DMS79 (cell line): ENCODE measurements at places on chromosomes 3 and 15.

DNA sequence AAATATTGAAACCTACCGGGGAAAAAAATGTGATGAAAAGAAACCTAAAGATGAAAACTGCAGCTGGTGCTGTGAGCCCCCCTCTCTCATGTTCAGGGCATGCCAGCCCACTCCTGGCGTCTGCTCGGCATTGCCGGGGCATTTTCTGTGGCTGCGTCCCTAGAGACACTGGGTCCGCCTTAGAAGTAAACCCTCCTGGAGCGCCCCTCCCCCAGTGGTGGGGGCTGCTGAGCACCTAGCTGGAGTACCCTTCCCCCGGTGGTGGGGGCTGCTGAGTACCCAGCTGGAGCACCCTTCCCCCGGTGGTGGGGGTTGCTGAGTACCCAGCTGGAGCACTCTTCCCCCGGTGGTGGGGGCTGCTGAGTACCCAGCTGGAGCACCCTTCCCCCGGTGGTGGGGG lies 24.5 kb upstream of the GABRA5 start:
- DNase-seq: no peak

GRCh38 chr15:81480645-81481053 lies 106.6 kb upstream of the TMC3 start:
- peak; percentile 2 for DNase-seq

DNA sequence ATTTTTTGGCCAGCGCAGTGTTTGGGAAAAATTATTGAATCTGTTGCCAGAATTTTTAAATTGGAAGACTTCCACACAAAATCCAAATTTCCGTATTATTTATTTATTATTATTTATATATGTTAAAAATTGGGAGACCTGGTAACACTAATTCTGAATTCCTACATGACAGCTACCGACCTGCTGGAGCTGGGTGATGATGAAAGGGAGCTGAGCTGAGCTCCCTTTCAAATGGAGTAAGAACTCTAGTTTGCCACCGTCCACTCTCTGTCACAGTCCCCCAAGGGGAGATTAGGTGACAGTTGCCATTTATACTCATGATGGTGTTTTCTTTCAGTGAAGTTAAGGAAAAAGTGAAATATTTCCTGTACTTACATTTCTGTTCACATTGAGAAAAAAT lies 1.4 kb downstream of the CRTC3 start:
- no peak for DNase-seq

DNA sequence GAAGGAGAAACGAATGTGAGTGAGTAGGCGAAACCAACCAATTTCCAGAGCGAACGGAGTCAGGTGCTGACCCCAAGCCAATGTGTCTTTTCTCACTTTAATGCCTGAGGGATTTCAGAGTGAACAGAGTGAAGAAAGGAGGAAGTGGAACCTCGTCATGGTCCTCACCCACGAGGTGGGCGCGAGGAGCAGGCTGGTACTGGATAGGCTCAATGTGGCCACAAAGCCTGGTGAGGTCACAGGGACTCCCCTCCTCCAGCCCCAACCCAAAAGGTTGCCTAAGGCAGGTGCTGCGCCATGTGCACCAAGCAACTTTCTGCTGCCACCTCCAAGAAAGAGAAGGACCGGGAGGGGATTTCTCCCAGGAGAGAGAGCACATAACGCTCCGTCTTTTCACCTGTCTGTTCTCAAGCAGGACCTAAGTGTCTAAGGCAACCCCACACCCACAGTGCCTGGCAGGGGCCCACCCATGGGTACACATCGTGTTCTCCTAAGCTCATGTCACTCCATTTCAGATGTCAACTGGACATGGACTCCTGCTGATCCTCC lies 3.8 kb downstream of the NRROS start:
- DNase-seq: no peak

DNA sequence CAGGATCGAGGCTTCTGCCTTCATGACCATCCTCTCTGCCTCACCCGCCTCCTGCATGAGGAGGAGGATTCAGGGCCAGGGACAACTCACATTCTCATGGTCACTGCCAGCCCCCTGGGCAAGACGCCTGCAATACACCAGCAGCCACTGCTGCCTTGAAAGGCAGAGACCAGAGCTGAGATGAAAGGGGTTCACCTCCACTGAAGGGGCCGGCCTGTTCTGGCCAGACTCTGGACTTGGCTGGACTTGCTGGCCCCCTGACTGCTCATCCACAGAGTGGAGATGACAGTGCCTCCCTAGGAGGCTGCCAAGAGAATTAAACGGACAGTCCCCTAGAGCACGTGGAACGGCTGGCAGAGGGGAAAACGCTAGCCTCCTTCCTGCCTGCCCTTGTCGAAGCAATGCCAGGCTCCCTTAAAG lies 35.2 kb downstream of the MGLL start:
- DNase-seq: no peak

GRCh38 chr3:179299999-179300613 lies 22.7 kb upstream of the ZNF639 start:
- no peak for DNase-seq

DNA sequence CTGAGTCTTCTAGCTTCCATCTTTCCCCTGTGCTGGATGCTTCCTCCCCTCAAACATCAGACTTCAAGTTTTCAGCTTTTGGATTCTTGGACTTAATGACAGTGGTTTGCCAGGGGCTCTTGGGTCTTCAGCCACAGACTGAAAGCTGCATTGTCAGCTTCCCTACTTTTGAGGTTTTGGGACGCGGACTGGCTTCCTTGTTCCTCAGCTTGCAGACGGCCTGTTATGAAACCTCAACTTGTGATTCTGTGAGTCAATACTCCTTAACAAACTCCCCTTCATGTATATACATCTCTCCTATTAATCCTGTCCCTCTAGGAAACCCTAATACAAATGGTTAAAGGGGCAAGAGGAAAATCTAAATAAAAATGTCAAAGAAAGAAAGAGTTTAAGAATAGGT lies 100.1 kb downstream of the ABI3BP start:
- DNase-seq: no peak

- DNase-seq: no peak
Measured at GRCh38 chr3:10364806-10365205, 43.9 kb upstream of the SEC13 start.

DNA sequence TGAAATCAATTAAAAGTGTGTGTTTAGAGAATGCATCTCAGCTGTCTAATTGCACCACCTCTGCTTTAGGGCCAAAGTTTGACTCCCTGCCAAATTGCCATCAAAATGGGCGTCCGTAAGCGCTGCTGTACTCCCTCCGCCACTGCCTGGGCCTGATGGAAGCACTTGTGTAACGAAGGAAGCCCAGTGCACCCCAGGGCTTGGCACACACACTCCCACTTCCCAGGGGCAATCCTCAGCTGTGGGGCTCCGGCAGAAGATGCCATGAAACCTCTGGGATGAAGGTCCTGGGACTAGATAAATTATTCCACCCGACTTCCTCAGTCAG lies 137.8 kb downstream of the RORA start:
- no peak for DNase-seq

DNA sequence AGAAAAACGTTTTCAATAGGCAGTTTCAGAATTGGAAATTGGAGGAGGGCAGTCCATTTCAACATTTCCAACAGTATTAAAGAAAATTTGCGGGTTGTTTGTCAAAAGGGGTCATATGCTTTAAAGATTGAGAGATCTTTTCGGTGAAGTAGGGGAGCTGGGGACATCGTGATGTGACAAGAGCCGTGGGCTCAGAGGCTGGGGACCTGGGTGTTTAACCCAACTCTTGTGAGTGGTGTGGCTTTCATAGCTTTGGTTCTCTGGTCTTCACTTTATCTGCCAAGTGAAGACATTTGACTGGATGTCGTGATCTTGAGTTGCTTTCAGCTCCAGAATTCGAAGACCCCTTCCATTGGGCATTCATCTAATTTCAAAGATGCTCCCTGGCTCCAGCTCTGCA lies 133.2 kb downstream of the PGPEP1L start:
- no peak for DNase-seq

- DNase-seq: no peak
Measured at GRCh38 chr3:190008432-190008831, 112.3 kb downstream of the P3H2 start.

- no peak for DNase-seq
Measured at GRCh38 chr3:37745076-37745475, 116.6 kb upstream of the CTDSPL start.

DNA sequence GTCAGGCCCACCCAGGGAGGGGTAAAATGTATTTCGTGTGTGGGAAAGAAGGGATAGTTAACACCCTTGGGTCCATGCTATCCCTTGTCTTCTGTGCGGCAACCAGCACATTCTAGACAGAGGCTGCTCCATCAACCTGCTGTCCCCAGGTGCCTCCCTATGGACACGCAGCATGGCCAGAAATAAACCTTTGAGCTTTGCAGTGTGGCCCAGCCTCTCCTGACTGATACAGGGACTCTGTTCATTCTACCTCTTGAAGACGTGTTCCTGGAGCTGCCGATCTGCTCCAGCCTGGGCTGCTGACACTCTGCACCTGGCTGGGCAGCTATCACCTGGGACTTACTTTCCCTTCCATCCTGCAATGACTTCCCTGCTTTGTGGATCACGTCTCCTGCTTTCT lies 4.1 kb upstream of the KLF13 start:
- DNase-seq: no peak

- no peak for DNase-seq
Measured at GRCh38 chr15:31280831-31281216, 45.8 kb upstream of the KLF13 start.

GRCh38 chr3:194351080-194351672 lies at the start of gene CPN2:
CPN2 (minus strand) TSS chr3:194351328; CDS start chr3:194342702, 8,626 bp downstream.
- DNase-seq: no peak

- no peak for DNase-seq
Measured at GRCh38 chr15:65927545-65927944, 58.3 kb downstream of the RAB11A start.

- no peak for DNase-seq
Measured at GRCh38 chr15:87212041-87212440, 1044.5 kb downstream of the NTRK3 start.

- DNase-seq: no peak
Measured at GRCh38 chr15:54277834-54278233, 299.6 kb downstream of the UNC13C start.

- DNase-seq: no peak
Measured at GRCh38 chr3:129553719-129554118, 10.7 kb downstream of the H1-8 start.

DNA sequence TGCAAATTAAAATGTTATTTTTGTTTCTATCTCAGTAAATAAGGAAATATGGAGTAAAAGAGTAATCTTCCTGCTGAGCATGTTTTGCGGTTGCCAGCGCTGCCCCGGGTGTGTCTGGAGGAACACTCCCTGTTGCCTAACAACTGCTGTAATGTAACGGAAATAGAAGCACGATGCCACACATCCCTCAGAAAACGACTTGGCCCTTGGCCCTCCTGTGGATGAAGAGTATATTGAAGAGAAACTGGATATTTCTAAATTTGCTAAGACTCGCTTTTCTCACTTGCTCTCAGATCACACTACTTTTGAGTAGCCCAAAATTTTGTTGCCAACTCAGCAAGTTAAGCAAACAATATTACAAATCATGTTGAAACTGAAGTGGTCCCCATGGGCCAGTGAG lies 18.9 kb downstream of the CX3CR1 start:
- DNase-seq: peak; percentile 1

DNA sequence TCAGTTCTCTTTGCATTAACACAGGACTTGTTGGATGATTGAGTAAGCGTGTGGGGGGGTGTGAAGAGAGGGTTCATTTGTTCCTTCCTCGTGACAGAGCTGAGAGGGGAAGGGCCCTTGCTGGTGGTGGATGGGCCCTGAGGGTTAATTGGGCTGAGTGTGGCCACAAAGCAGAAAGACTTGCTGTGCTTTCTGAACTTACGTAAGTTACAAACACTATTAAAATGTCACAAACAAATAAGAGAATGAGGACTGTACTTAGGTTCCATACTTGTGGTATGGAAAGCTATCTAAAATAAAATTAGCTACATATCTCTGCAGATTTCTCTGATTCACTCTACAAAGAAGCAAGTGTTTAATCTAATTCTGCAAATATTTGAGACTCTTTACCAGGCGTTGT lies 231.3 kb downstream of the LPP start:
- no peak for DNase-seq

DNA sequence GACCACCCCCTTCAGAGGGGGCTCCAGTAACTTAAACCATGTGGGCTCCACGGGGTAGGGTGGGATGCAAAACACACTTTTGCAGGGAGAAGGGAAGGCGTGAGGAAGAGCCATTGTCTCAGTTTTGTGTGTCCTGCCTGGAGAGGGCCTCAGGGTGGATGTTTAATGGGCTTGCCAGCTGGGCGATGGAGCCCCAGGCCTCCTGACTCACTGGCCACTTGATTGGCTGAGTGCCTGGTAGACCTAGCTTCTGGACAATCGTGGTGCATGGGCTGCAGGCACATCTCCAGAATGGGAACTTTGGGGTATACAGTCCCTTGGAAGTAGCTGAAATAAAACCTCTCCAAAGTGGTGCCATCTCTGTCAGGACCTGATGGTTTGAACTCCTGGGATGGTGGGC lies 118.3 kb upstream of the MRPS22 start:
- DNase-seq: no peak

DNA sequence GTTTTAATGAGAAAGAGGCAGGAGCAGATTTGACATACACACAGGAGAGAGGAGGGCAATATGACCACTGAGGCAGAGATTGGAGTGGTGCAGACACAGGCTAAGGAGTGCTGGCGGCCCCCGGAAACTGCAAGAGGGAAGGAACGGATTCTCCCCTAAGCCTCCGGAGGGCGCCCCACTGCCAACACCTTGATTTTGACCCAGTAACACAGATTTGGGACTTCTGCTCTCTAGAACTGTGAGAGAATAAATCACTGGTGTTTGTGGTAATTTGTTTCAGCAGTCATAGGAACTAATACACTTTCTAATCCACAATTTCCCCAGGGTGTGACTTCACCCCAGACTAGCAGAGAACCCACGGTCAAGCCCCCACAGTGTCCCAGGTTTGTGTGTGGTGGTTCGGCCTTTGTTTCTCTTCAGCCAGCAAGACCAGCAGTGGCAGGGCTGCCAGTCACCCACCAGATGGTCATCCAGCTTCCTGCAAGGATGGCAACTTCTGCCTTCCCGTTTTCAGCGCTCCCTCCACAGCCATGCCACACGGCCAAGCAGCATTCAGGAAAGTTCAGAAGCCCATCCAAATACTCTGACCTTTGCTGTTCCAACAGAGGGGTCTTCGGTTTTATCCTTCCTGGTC lies 23.6 kb upstream of the TSPAN3 start:
- DNase-seq: no peak

DNA sequence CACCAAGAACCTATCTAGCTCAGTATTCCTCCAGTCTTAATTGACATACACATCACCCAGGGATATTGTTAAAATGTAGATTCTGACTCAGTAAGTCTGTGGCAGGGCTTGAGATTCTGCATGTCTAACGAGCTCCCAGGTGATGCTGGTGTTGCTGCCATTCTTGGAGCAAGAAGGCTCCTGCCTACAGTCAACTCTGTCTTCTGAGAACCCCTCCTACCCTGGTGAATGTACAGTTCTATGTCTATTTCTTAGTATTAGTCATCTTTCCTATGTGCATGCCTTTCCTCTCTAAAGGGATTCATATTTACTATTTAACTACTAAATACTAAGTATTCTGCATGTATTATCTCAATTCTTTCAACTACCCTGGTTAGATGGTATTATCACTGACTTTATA lies 268.7 kb downstream of the EDEM1 start:
- no peak for DNase-seq

GRCh38 chr3:187975561-187976364 lies 178.2 kb upstream of the LPP start:
- DNase-seq: no peak

- no peak for DNase-seq
Measured at GRCh38 chr15:71114066-71114680, 1.1 kb upstream of the THSD4 start.
